ENCODE measurements at places on chromosomes 11 and 22.

DNA sequence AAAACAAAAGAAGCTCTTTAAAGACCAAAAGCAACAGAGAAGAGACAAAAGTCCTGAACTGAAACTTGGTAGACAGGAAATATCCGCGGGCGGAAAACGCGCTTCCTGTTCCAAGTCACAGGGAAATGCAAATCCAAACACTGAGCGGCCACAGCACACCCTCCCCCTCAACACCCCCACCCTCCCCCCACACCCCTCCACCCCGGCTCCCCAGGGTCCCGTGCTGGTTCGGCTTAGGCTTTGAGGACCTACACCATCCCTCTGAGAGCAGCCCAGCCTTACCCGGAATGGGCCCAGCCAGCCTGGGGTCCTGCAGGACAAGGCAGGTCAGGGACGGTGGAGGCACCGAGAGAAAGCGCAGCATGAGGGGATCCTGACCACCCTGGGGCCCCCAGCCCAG is 160.4 kb downstream of the BRD1 start:
- DNase-seq = no peak

GRCh38 chr11:62337303-62338181 is at the start of gene ASRGL1:
ASRGL1 (plus strand) TSS chr11:62337448; CDS start chr11:62337978, 530 bp downstream.
- peak; percentile 84 for DNase-seq

GRCh38 chr11:70272009-70272408 is 1.5 kb downstream of the PPFIA1 start:
- no peak for DNase-seq

DNA sequence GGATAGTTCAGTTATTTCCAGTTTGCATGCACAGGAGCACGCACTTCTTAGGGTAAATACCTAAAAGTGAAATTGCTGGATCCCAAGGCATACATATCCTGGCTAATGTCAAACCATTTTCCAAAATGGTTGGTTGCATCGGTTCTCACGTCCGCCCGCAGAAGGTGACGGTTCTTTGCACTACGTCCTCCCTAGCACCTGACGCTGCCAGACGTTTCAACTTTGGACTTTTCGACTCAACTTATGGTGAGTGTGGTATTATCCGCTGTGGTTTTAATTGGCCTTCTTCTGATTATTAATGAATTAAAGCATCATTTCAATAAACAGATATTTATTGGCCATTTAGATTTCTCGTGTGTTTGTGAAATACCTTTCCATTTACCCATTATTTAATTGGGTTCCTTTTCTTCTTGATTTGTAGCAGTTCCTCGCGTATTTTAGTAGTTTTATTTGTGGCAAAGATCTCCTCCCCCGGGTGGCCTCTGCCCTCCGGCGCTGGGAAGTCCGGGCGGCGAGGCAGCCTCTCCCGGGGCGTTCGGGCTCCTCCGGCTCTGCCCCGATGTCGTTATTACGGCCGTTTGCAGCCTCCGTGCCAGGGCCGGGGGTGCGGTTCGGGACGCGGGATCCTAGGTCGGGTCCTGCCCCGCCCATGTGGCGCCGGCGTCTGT is at the start of gene JHY:
Gene JHY, plus strand, starts transcription at position 571 of the 668 bp plus-strand sequence. CDS start 3,091 bp downstream, outside the sequence.
- DNase-seq = peak; percentile 82

- DNase-seq = no peak
These were observed 164.8 kb upstream of the GRK3 start for GRCh38 chr22:25399649-25400151.

- no peak for DNase-seq
These were observed 62.1 kb upstream of the CADM1 start for GRCh38 chr11:115566180-115566764.

- peak; percentile 13 for DNase-seq
These were observed 23.6 kb downstream of the HIRA start for GRCh38 chr22:19407649-19408606.

DNA sequence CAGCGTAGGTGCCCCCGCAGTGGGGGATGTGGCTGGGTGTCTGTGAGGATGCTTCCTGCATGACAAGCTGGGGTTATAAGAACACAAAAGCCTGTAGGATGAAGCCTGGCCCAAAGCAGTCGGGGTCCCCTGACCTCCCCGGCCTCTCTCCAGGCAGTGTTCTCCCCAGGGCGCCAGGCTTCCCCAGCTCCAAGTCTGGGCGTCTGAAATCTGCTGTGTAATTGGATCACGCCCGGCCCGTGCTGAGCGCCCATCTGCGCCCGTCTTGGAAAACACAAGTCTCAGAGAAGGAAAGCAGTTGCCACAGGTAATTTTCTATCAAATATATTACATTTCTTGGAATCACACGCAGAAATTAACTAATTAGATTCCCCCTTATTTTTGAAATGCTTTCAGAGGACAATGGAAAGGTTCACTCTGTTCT is 233.3 kb downstream of the CTTN start:
- no peak for DNase-seq

DNA sequence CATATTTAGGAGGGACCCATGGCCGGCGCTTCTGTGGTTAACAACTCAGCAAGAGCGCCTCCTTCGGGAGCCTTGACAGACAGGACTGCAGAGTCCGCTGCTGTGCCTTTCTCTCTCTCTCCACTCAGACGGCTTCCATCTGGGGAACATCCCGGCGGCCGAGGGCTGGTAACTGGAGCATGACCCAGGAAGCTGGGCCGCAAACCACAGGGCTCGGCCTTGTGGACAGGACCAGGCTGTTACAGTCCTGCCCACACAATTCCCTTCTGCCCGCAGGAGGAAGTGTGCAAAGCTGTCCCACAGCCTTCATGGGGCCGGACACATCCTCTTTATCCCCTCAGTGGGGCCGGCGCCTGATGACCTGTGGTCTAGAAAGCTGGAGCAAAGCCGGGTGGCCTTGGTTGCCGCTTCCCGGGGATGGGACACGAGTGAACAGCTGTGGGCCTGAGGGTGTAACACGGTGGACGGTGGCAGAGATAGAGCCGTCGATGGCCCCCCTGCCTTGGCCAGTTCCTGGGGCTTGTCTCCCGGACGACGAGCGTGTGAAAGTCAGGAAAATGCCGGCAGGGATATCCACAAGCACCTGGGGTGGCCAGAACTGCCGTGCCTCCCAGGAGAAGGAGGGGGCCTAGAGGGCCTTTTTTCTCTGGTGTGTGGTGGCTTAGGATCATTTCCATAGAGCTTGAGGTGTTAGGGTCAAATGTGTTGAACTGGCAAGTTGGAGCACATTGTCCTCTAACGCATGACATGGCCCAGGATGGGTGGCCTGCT is 50.1 kb downstream of the FBLN1 start:
- DNase-seq = peak; percentile 77

- no peak for DNase-seq
These were observed 4.6 kb downstream of the FGF4 start for GRCh38 chr11:69770540-69770939.
